Cerebellar cortex (tissue), 1 donor: ENCODE measurements at places on chromosomes 5 and 9.

- no peak for DNase-seq
Observed at GRCh38 chr9:73089304-73089985, 62.2 kb upstream of the ANXA1 start.

DNA sequence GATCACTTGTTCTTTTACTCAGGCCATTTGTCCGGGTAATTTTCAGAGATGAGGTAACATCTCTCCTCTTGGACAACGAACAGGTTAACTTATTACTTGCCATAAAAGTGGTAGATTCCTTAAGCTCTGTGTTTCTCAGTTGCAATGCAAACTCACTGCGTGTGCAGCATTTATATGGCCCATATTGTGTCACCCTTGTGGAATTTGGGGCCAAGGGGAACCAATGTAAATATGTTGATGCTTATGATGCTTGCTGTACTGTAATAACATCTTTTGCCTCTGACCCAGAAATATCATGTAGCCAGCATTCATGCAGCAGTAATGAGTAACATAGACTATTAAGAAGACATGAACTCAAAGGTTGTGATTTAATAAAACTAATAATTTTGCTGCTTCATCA, 175.8 kb downstream of the ADAMTS6 start:
- no peak for DNase-seq

DNA sequence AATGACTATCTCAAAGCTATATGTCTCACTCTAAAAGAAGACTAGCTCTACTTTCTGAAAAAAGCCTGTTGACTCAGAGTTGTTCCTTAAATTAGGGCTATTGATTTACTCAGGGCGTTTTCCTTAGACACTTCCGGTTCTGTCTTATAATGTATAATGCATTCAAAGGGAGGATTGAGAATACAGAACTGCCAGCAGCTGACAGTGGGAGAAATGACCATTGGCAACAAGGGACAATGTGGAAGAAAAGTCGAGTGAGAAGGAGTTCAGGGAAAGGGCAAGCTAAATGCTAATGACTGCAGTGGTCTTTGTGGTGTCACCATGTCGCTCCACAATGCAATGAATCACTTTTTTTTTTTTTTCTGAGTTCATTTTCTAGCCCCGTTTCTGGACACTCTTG, 65.7 kb upstream of the ANKH start:
- no peak for DNase-seq

GRCh38 chr5:111144352-111144930, 52.3 kb downstream of the WDR36 start:
- DNase-seq, result no peak

- no peak for DNase-seq
Observed at GRCh38 chr5:90909940-90910339, 351.3 kb downstream of the ADGRV1 start.
